ENCODE measurements at places on chromosomes 6 and 20.

- no peak for DNase-seq
Measured at GRCh38 chr20:45312241-45312640, 4.1 kb upstream of the MATN4 start.

- DNase-seq: no peak
Measured at GRCh38 chr6:125232466-125232865, 69.3 kb downstream of the HDDC2 start.

DNA sequence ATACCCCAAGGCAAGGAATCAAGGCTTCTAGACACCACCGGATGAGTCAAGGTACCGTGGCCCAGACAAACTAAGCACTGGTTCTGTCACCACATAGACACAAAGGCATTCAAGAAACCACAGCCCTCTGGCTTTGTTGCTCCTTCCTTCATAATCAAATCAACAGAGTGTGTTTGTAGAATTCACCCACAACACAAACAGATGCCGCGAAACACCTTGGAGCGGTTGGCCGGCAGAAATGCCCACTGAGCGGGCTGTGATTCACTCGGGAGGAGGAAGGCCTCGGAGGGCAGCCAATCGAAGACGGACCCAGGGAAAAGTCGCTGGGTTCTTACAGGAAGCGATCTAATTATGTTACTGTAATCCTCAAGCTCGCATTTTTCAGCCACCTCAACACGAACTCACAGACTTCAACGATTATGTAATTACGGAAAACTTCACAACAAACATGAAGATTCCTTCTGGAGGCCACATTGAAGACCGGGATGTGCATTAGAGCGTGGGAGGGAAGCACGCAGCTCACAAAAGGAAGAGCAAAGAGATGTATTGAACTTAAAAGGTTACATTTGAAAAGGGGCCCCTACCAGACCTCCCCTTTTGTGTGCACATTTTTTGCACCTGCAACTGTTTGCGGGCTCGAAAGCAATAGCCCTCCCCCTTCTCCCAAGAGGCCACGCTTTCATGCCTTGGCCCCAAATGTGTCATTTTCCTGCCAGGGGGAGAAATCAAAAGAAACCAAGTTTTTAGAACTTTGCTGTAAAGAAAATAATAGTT lies 184.7 kb upstream of the PREP start:
- no peak for DNase-seq

GRCh38 chr6:117463762-117464665 lies 18.5 kb upstream of the DCBLD1 start:
- no peak for DNase-seq

GRCh38 chr6:139895205-139895793 lies 520.9 kb upstream of the CITED2 start:
- DNase-seq: no peak

GRCh38 chr6:111070105-111071005 lies 16.9 kb upstream of the SLC16A10 start:
- DNase-seq: no peak

DNA sequence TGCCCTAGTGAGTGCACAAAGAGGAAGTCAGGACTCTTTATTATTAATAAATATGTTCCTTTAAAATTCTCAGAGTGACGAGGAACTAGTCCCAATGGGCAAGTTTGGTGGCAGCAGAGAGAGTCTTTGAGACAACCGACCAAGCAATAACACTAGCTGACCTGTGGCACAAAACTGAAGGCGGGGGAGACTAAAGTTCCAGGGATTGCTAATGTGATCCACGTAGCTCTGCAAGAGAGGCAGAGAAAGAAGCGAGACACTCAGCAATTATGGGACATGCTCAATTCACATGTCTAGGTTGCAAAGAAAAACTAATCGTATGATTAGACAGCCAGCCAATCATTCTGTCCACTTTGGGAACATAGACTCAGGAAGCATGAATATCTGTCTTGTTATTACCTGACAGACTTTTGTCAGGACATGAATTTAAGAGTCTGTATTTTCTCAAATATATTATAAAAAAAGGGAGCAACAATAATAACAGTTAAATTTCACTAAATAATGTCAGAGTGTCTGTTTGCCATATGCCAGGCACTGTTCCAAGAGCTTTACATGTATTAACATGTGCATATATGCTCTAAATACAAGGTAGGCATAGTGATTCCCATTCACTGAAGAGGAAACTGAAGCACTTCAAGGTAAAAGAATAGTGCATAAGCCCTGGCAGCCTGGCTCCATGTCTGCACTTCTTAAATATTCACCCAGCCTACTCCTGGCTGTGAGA lies 81.0 kb downstream of the COL9A1 start:
- peak; percentile 62 for DNase-seq

- no peak for DNase-seq
Measured at GRCh38 chr6:155561257-155561965, 105.8 kb upstream of the NOX3 start.

GRCh38 chr6:154954347-154954746 lies 40.8 kb upstream of the TIAM2 start:
- DNase-seq: no peak
